ENCODE measurements at places on chromosomes 6 and 20.

- DNase-seq, result no peak
These were observed 134.1 kb upstream of the PREP start for GRCh38 chr6:105536961-105537360.

DNA sequence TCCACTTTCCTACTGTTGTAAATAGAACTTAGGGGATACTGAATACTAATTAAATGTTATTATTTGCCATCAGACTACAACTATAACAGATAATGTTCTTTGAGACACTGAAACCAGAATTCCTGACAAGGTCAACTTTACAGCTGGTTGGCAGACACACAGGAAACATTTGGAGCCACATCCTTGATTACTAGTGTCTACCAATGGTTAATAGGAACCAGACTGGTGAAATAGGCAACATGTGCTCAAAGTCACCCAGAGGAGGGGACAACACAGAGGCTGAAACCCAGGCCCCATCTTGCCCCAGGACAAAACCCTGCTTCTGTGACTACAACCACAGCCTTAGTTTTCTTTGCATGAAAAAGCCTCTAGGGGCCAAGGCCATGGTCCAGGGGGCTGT is 47.8 kb upstream of the NT5E start:
- DNase-seq, result no peak

GRCh38 chr6:128966934-128967333 is 84.0 kb downstream of the LAMA2 start:
- DNase-seq, result no peak

GRCh38 chr6:43339168-43339567 is 30.3 kb downstream of the ZNF318 start:
- DNase-seq, result no peak

- no peak for DNase-seq
These were observed 3.7 kb downstream of the GRIK2 start for GRCh38 chr6:101397199-101397598.

GRCh38 chr6:33934731-33935270 is 131.0 kb upstream of the MLN start:
- peak; percentile 47 for DNase-seq

DNA sequence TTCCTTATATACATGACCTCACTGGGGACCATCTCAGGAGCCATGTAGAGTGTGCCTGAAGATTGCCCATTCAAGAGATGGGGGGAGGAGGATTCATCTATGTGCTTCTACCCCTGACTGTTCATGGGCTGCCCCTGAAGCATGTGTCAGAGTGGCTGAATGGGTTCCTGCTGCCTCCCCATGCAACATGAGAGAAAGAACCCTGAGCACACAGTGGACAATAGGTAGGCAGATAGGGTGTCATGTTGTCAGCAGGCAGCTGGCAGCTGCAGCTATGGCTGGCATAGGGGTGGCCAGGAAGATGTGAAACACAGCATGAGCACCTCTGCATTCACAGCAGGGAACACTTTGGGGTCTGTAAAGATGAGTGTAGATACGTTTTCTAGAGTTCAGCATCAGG is 208.4 kb upstream of the CNR1 start:
- no peak for DNase-seq

DNA sequence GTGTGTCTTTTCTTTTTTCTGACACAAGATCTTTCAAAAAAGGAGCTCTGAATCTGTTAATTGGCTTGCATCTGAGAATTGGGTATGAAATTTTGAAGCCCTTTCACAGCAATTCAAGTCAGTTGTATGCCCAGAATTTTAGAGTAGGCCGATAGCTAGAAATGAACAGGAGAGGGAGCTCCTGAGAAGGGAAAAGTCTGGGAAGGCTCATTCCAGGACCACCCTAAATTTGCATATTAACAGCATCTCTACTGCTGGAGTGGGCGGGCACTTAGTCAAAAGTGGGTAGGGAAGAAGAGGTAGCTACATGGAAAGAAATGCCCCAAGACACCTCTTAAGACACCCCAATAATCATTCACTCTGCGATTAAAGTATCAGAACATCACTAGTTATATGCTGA is 928.3 kb downstream of the TBC1D32 start:
- DNase-seq, result no peak

DNA sequence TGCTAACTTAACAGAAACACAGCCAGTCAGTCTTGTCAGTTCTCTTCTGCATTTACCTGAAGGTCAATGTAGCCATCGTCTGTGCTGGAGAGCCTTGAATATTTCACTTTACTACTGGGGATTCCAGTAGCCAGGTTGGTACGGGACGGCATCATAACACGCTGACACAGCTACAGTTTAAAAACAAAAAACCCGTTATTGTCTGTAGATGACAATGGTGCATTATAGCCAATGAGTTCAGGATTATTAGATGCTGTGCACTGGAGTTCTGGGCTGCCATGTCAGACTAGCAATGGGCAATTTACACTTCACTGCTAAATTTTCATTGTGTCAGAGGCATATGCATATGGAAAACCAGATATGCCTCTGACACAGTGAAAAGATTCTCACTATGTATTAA is 10.5 kb downstream of the PCNA start:
- DNase-seq, result no peak

GRCh38 chr20:62489186-62489931 is 13.6 kb upstream of the GATA5 start:
- no peak for DNase-seq

GRCh38 chr6:112332274-112332673 is 14.9 kb upstream of the RFPL4B start:
- DNase-seq, result no peak

DNA sequence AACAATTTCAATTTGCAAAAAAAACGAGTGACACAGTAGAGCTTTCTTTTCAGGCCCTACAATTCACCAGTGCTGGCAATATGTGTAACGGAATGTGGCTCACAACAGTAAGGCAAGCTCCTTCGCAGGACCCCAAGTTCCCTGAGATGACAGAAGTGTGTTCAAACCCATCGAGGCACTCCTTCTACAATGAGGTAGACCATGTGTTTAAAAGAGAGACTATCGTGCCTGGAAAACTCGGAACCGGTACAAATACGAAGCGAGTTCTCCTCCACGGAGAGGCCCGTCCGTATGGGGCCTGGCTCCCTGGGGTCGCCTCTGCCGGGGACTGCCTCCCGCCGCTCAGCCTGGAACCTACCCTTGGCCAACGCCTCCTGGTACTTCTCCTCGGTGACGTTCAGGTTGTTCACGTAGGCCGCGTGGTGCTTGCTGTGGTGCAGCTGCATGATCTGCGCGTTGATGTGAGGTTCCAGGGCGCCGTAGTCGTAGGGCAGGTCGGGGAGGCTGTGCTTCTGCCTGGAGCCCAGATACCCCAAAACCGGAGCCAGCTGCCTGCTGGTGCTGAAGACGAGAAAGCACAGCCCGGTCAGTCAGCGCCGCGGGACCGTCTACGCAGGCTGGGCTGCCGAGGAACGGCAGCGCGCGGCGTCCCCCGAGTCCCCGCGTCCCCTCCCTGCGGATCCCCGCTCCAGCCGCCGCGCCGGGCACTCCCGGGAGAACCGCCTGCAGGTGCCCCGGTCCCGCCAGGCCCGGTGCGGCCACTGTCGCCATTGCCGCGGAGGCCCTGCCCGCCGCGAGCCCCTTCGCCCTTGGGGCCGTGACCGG is 526 bp downstream of the SOD2 start:
- DNase-seq, result peak; percentile 93

- peak; percentile 47 for DNase-seq
These were observed 39.2 kb downstream of the ZC3H12D start for GRCh38 chr6:149445573-149445972.

- DNase-seq, result no peak
These were observed 115.8 kb upstream of the FLRT3 start for GRCh38 chr20:14453259-14453658.

DNA sequence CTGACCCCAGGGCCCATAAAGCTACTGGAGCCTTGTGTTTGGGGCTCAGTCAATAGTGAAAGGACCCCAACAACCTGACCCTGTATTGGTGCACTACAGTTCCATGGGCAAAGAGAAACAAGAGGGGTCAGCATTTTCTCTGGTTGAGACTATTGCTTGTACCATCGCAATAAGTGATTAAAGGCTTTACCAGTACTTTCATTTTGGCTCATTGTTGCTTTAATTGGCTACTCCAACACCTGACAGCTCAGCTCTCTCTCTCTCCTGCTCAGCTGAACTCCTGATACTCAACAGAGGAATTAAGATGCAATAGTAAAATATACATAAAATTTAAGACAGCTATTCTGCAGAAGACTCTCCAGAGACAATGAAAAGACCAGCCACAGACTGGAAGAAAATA is 17.8 kb downstream of the CD93 start:
- DNase-seq, result no peak

DNA sequence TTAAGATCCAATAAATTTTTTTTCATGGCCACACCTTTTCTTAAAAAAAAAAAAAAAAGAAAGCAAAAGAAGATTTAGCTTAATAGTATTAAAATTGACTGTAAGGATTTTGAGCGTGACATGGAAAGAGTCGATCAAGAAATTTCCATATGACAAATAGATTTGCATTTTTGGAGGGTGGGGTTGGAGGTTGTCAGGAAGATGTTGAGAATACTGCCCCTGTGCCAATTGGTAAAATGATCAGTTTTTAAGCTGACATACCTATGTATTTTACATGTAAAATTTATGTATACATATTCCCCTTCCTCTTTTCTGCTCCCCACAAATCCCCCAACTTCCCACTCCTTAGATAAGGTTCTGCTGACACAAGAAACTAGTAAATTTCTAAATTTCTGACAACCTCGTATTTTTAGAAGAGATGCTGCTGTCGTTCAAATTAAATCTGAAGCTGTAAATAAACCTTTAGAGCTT is 520.9 kb downstream of the CD83 start:
- DNase-seq, result no peak
